ENCODE measurements at places on chromosomes 11 and 22. TPM values are rescaled to one million over a fixed set of nuclear protein-coding genes. Genes with fewer than 3 reads are reported as not detected.

- no peak for DNase-seq
Measured at GRCh38 chr22:17706947-17707346, 67.3 kb downstream of the BID start.

GRCh38 chr22:21807544-21808529 lies 59.6 kb downstream of the MAPK1 start:
- no peak for DNase-seq

GRCh38 chr11:70574725-70575347 lies 176.5 kb downstream of the CTTN start:
- DNase-seq: no peak

PATE4 gene
- total RNA-seq: not detected

FGF3 gene
- not detected for total RNA-seq

SLC22A6 gene
- total RNA-seq: not detected

OR5B21 gene
- not detected for total RNA-seq

- no peak for DNase-seq
Measured at GRCh38 chr11:38667359-38667758, 2069.3 kb upstream of the RAG2 start.

All from neural progenitor cell (in vitro differentiated cells).